Bronchus fibroblast of lung (primary cell): ENCODE measurements at places on chromosomes 3 and 15. TPM values are rescaled to one million over a fixed set of nuclear protein-coding genes. Genes with fewer than 3 reads are reported as not detected.

Gene GALNT15
- total RNA-seq = 10.4 and 10.9 TPM in 2 replicates

Gene SPINT1
- total RNA-seq = 2.5 and 4.3 TPM in 2 replicates

Gene GATM
- total RNA-seq = 0.15 TPM in 1 of 2 replicates, not detected in the other

Gene GRAMD1C
- 4.6 and 5.0 TPM in 2 replicates for total RNA-seq

Gene CHRFAM7A
- total RNA-seq = 0.15 TPM in 1 of 2 replicates, not detected in the other

Gene ONECUT1
- under 0.01 and 0.34 TPM in 2 replicates for total RNA-seq

Gene TM4SF1
- total RNA-seq = 155 and 173 TPM in 2 replicates

Gene PRKCI
- 29.0 and 32.6 TPM in 2 replicates for total RNA-seq

Gene TERC
- 92.2 and 99.0 TPM in 2 replicates for total RNA-seq

Gene MESP2
- total RNA-seq = 0.45 and 1.3 TPM in 2 replicates
